ENCODE measurements at places on chromosomes 11 and 22.

DNA sequence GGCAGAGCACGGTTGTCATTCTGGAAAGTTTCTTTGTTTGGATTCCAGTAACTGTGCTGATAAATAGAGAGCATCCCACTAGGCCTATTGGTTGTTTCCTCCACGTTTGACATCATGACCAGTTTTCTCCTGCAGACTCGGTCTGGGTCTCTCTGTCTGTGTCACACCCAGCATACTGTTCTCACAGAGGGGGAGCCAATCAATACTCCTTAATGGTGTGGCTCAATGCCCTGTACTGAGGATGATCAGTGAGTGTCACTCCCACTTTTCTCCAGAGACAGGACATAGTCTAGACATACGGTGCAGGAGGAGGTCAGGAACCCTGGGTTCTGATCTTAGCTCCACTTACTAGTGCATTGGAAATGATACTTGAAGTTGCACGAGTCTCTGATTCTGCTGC, 88.2 kb upstream of the BLID start:
- no peak for DNase-seq

GRCh38 chr22:17057959-17058814, 26.6 kb upstream of the IL17RA start:
- no peak for DNase-seq

DNA sequence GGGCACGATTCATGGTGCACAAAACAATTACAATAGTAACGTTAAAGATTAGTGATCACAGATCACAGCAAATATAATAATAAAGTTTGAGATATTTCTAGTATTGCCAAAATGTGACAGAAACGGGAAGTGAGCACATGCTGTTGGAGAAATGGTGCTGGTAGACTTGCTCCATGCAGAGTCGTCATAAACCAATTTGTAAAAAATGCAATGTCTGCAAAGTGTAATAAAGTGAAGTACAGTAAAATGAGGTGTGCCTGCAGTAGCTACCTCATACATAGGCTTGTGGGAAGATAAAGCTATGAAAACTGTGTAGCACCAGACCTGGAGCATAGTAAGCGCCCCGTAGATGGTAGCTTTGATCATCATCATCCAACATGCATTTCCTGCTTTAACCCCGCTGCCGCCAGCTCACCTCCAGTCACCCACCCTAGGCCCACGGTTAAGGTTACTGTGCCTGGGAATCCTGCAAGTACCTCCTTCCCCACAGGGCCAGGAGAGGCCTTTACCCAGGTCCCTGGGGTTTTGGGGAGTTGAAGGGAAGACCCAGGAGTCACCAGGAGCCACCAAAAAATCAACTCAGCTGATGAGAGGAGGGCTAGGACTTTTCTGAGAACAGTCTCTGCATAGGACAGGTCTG, 59.2 kb downstream of the MYO7A start:
- DNase-seq = no peak

DNA sequence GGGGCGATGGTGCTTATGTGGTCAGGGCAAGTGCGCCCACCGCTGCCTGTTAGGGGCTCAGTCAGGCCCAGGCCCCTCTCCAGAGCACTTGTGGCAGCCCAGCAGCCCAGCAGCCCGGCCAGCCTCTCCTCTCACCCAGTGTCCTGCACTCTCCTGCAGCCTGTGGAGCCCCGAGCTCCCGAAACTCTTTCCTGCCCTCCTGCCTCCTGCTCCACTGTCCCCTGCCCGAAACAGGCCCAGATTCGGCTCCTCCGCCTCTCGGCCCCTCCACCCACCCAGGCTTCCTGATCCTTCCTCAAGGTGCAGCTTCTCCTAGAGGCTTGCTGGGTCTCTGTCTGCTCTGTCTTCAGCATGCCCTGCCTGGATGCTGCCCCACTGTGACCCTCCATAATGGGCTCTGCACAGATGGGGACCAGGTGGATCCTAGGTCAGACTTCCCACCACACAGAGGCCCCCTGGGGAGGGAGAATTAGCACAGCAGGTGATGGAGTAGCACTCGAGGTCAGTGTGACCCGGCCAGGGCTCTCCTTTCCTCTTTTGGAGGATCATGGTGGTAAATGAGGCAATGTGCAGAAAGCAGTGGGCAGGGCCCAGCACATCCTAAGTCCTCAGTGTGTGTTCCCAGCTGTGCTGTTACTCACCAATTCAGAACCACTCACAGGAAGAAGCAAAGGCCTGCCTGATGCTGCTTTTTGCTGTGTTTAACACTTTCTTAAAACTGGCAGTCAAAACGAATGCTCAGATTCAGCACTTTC, 18.6 kb upstream of the NAP1L4 start:
- no peak for DNase-seq

DNA sequence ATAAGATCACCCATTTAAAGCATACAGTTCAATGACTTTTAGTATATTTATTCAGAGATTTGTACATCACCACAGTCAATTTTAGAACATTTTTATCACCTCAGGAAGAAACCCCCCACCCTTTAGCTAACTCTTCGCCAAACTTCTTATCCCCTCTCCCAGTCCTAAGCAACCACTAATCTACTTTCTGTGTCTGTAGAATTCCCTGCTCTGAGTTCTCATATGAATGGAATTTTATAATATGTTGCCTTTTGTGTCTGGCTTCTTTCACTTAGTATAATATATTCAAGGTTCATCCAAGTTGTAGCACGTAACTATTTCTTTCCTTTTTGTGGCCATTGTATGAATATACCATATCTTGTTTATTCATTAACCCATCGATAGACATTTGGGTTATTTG, 3.6 kb downstream of the ANKRD13D start:
- no peak for DNase-seq

- DNase-seq = no peak
Measured at GRCh38 chr22:46453829-46454503, 83.5 kb downstream of the CELSR1 start.

- DNase-seq = no peak
Measured at GRCh38 chr11:8566613-8567210, 27.3 kb downstream of the STK33 start.

- no peak for DNase-seq
Measured at GRCh38 chr11:123382555-123383074, 47.5 kb upstream of the GRAMD1B start.

DNA sequence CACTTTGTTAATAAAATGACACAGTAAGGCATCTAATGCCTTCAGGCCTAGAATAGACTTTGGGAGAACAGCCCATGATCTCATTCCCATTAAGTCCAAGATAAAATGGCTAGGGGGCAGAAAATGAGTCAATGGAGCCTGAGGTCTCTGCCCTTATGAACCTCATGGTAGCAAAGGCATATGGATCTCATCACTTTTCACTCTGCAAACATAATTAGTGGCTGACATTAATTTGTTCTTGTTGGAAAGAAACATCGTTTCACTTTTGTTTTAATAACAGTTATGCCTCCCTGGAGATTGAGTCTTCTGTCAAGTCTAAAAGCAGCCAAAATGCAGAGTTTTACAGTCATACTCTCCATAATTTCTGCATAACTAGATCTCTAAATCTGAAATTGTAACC, 111.8 kb upstream of the API5 start:
- DNase-seq = no peak

DNA sequence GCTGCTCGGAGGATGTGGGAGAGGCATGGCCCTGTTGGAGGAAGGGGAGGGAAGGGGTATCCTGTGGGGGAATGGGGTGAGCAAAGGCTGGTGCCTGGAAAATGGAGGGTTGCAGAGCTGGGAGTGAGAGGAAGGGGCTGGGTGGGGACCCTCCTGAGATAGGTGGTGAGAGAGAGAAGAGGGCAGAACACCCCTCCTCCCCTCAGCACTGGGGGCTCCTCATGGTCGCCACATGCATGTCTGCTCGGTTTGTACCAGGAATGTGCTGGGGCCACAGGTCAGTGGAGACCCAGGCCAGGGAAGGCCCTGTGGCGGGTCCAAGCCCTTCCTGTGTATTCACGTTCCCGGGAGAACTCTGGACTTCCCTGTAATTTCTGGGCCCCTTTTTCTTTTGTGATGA, 27.8 kb upstream of the ACR start:
- DNase-seq = no peak

GRCh38 chr11:11020747-11021149, 162.9 kb upstream of the ZBED5 start:
- no peak for DNase-seq

DNA sequence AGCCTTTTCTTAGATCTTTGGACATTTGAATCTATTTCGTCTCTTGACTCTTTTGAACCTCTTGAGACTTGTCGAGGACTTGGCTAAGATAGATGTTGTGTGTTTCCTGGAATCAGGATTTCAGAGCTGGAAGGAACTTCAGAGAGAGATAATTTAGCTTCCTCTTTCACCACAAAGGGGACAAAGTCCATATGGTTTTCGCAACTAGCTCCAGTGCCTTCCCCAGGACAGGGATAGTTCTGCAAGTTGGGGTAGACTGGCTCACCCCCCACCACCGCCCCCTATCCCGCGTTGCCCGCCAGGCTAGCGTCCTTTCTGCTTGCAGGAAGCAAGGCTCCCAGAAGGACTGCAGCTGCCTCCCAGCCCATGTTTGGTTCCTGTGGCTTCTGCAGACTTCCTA, 75.7 kb upstream of the MYO18B start:
- no peak for DNase-seq

DNA sequence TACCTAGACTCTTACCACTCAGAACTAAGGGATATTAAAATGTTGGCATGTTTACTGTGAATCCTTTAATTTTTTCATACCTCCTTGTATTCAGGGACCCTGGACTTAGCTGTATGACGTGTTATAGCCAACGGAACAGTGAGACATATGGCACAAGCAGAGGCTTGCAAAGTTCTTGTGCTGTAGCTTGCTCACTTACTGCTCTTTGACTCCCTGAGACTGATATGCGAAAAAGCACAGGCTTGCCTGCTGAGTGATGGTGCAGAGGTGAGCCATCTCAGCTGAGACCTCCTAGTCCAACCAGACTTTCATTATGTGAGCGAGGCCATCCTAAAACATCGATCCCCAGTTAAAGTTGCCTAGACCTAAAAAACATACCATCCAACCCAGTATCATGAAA, 811.0 kb downstream of the METTL15 start:
- no peak for DNase-seq

- no peak for DNase-seq
Measured at GRCh38 chr11:13440100-13440855, 22.7 kb downstream of the BTBD10 start.

DNA sequence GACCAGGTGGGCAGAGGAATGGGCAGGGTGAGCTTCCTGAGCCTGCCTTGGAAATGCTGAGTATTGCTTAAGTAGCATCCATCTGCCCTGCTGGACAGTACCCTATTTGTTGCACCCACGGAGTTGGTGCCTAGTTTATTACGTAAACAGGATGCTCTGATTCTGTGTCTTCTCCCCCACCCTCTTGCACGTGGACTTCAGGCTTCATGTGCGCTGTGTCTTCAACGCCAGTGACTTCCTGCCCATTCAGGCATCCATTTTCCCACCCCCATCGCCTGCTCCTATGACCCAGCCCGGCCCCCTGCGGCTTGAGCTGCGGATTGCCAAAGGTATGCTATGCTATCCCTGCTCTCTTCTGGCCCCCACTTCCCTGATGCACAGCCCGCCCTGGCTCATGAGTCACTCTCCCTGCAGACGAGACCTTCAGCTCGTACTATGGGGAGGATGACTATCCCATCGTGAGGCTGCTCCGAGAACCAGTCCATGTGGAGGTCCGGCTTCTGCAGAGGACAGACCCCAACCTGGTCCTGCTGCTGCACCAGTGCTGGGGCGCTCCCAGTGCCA, 5.7 kb downstream of the ZP1 start:
- DNase-seq = no peak

- no peak for DNase-seq
Measured at GRCh38 chr11:124627546-124627945, 4.9 kb downstream of the TBRG1 start.

GRCh38 chr22:47090591-47091245, 328.3 kb downstream of the TBC1D22A start:
- no peak for DNase-seq

DNA sequence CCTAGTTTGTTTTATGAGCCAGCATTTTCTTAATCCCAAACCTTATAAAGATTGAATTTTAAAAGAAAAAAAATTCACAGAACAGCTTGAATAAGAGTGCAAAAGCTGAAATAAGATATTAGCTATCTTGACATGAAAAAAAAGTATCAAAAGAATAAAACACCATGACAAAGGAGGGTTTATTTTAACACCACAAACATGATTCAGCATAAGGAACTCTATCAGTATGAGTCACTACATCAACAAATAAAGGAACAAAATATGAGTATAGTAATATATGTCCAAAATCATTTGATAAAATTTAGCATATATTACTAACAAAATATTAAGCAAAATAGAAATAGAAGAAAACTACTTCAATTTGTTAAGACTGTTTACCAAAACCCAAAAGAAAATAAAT, 9.6 kb upstream of the LMO1 start:
- DNase-seq = no peak

DNA sequence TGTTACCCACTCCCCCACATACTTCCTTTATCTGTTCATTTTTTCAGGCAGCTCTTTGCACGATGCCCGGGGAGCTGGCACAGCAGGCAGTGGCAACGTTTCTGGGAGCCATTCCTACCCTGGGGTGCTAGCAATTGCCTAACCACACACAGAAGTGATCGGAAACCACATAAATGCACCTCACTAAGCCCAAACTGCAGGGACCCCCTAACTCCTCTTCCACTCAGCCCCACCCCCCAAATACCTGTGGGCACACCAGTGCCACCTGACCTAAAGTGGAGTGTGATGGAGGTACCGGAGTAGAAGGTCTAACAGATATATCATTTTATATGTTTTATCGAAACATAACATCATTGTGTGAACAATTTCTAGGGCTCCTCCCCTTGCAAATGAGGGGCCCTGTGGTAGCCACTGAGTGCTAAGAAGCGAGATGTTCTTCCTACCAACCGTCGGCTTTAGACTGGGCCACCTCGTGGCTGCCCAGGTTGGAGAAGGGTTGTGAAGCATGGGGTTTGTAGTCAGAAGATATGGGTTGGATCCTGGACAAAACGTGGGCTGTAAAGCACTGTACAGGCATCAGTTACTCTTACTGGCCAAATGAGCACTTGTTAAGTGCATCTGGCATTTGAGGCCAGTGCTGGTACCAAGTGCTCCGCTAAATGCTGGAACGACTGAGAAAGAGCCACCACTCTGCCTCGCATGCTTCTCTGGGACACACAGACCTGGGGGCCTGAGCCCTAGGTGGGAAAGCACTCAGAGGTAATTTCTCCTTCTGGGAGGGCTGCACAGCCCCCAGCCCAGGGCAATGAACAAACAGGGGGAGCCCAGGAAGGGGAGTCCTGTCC, 2.8 kb downstream of the MRGPRD start:
- DNase-seq = no peak

GRCh38 chr11:119701591-119702549, 27.1 kb downstream of the NECTIN1 start:
- DNase-seq = no peak

- DNase-seq = no peak
Measured at GRCh38 chr11:60847281-60847680, 5.4 kb downstream of the CCDC86 start.

- DNase-seq = no peak
Measured at GRCh38 chr11:64842851-64843685, 1.4 kb downstream of the CDC42BPG start.

DNA sequence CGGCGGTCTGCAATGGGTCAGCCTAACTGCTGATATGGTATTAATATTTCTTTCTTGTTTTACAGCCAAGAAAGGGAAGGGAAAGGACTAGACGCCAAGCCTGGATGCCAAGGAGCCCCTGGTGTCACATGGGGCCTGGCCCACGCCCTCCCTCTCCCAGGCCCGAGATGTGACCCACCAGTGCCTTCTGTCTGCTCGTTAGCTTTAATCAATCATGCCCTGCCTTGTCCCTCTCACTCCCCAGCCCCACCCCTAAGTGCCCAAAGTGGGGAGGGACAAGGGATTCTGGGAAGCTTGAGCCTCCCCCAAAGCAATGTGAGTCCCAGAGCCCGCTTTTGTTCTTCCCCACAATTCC, 1.9 kb downstream of the MDK start:
- DNase-seq = no peak

GRCh38 chr11:38711110-38711509, 2113.1 kb upstream of the RAG2 start:
- no peak for DNase-seq

All from cortex of kidney (tissue), 1 donor.